ENCODE measurements at places on chromosomes 6 and 20. TPM values are rescaled to one million over a fixed set of nuclear protein-coding genes. Genes with fewer than 3 reads are reported as not detected.
A peak's percentile ranks its signal among the peaks of the same experiment; 100 is the strongest.

DNA sequence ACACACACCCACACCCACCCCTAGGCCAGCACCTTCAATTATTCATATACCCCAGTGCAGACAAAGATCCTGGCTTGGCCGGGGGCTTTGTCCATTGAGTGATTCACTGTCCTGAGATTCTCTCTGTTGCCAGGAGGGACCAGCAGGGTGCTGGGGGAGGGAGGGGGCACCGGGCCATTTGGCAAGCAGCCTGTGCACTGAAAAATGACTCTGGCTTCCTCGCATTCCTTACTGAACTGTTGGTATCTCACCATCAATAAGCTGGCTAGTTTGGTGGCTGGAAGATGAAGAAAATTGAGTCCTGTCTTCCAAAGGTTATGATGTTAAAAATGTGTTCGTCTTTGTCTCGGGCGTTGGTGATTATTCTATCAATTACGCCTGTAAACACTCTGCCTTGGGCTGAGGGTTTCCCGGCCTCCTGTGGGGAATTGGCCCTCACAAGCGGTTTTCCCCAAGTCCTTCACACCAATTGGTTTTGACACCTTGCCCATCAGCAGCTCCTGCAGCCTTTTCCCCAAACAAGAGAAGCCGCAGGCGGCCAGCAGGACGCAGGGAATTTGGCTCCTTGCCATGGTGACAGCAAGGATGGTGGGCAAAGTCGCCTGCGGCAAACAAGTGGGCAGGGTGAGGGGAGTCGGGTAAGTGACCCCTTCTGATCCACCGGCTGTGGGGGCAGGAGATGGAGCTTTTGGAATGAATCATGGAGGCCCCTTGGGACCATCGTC lies 4.9 kb downstream of the VSTM2L start:
- no peak for DNase-seq

- no peak for DNase-seq
Observed at GRCh38 chr6:143107911-143108761, 47.4 kb downstream of the AIG1 start.

DNA sequence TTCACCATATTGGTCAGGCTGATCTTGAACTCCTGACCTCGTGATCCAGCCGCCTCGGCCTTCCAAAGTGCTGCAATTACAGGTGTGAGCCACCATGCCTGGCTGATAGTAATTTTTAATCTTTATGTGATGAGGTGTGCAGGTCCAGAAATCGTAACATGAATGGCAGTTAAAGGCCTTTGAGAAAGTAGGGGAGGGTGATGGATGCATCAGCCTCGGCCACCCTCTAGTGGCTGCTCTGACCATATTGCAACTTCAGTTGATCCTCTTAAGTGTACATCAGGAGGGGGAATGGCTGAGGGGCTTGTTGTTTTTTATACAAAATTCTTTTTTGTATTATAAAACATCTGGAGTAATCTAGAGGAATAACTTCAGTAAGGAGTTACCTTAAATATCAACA lies 193.0 kb downstream of the ZFAND3 start:
- peak; percentile 25 for DNase-seq

- DNase-seq = no peak
Observed at GRCh38 chr20:57795342-57795697, 85.5 kb upstream of the PMEPA1 start.

DNA sequence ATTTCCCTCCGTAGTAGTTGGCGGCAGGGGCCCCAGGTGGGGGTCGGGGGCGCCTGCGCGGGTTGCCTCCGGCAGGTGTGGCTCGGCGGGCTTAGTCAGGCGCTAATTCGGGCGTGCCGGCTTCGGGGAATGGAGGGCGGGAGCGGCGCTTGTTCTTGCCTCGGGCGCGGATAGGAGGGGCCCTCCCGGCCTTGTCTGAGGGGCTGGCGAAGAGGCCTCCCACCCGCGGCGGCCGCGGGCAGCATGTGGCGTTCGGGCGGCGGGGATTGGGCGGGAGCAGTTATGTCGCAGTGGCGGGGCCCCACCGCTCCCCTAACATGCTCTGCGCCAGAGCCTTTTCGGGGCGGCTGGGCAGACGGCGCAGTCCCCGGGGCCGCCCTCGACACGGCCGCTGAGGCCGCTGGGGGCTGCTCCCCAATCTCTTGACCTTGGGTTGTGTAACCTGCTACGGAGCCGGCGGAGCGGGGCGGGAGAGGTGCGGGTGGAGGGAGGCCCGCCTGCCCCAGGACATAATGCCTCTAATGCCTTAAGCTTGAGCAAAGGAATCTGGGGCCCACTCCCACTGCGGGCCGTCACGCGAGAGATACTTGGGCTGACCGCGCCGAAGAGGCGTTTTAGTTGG lies 1.1 kb downstream of the AMD1 start:
- DNase-seq = no peak

- DNase-seq = no peak
Observed at GRCh38 chr6:17297271-17298080, 16.3 kb downstream of the RBM24 start.

- DNase-seq = no peak
Observed at GRCh38 chr6:51842804-51843378, 244.5 kb downstream of the PKHD1 start.

DNA sequence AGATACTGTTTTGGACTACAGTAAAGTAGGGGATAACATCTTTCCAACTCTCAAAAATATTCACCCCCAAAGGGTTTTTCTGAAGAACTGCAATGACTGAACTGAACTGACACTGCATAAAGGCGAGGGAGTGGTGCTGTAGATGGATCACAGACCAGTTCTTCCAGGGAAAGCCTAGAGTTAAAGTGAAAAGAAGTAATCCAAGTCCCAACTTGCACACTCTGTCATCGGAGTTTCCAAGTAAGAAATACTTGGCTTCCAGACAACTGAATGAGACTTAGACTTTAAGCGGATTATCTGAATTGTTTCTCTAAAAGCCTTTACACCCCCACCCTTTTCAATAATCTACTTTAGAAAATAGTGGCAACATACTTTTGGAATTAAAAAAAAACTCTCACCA lies 134.1 kb upstream of the PREP start:
- no peak for DNase-seq

DNA sequence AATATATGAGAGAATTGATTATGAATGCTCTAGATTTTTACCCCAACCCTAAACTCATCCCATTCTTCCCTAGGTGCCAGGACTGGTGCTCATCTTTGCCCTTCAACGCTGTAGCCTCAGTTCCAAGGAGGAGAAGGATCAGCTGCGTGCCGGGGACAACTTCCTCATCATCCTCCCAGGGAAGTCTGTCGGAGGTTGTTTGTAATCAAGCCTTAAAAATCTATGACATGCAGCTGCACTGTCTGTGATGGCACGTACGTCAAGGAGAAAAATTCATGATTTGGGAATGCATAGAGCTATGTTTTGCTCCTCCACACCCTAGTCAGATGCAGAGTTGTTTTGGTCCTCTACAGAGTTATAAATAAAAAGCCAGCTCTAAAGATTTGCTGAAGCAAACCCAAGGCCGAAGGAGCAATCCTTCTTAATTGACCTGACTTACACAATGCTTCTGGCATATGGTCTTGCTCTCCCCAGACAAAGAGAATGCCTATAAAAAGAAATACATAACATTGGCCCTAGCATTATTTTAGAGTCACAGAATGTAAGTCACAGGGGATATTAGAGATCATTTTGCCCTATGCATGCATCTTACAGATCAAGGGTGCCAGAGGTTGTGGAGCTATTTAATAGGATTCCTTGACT lies 244.2 kb downstream of the HIVEP2 start:
- no peak for DNase-seq

DNA sequence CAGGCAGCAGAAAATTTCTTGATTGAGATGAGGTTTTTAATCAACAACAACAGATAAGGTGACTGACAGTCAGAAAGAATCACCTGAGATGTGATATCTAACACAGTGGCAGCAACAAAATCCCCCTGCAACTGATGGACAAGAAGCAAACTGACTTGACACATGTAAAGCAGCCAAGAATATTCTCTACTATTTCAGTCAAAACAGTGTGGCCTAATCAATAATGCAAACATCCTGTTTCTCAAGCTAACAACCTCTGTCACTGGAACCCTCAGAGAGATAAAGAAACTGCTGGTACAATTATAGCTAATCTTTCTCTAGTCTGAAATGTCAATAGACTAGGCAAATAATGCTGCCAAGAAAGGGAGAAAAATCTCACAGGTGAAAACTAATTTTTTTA lies 4.6 kb upstream of the CGA start:
- no peak for DNase-seq

GRCh38 chr6:6703699-6704098 lies 115.2 kb downstream of the LY86 start:
- no peak for DNase-seq

- DNase-seq = no peak
Observed at GRCh38 chr20:63295422-63295821, 2.4 kb downstream of the COL20A1 start.

- DNase-seq = no peak
Observed at GRCh38 chr20:7617797-7618196, 322.5 kb downstream of the HAO1 start.

- DNase-seq = no peak
Observed at GRCh38 chr6:161027385-161027784, 35.8 kb downstream of the MAP3K4 start.

GRCh38 chr6:119283979-119284545 lies 65.5 kb downstream of the MAN1A1 start:
- DNase-seq = no peak

DNA sequence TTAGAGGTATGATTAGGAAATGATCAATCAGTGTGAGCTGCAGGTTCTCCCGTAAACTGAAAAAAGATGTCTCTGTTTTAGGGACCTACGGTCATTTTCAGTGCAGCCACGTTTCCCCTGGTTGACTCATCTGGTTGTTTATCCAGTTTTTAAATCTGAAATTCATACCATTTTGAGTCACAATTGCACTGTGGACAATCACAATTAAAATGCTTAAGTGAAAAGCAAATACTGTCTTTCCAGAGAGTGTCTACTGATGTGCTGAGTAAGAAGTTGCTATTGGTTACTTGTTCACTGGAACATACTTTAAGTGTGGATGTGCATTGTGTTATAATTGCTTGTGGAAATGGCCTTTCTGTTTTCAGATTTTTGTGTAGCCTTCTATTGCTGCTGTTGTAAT lies 305.1 kb upstream of the SASH1 start:
- DNase-seq = no peak

DNA sequence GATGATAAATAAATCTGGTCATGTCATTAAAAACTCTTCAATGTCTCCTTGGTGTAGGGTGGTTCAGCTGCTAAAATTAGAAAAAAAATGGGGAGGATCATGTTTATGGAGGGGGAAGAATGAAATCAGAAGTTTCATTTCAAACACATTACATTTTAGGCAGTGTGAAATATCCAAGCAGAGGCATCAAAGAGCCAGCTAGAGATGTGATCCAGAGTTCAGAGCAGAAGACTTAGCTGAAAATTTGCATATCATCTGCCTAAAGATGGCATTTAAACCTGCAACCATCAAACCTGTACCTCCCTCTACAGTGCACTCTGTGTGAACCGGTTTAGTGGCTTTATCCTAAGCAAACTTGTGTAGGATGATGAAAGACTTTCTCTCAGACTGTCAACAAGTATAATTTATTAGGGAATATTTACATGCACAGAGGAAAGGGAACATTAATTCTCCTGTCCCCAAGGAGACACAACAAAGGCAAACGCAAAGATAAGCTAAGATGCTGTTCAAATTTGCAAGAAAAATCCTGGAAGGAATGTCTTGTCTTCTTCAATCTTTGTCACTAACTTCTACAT lies 84.8 kb upstream of the PLEKHG1 start:
- DNase-seq = no peak

GRCh38 chr6:145070791-145071190 lies 664.5 kb downstream of the EPM2A start:
- no peak for DNase-seq

DNA sequence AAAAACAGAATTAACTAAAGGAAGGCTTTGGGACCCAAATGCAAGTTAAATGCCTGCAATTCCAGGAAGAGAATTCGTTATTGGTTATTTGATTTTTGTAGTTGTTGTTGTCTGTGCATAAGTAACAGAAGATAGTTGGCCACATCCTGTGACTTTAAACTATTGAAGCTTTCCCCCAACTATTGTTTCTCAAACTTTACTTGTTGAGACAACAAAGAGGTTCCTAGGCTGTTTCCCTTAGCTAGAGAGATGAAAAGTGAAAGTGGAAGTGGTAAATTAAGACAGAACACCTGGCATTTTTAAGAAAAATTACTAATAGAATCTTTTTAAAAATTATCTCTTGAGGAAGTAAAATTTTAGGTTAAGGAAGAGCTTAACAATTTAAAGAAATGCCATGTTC lies 525.2 kb downstream of the PKHD1 start:
- no peak for DNase-seq

DNA sequence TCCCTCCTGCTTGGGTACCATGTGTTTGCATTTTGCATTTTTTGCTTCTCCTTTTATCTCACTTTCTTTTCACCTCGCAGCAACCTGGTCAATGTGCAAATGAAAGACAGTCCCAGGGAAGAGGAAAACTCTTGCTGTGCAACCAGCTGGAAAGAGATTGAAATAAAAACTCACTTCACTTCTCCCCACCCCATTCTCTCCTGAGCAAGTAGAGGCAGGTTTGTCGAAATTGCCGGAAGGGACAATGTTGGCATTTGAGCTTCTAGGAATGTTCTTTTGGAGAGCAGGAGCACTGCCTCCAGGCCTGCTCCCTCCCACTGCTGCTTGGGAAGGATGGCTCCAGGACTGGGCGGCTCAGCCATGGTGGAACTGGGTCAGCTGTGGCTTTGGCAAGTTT lies 30.6 kb downstream of the KCNG1 start:
- no peak for DNase-seq

The HNF4A gene
- 0.28 TPM for total RNA-seq

The GMDS gene
- total RNA-seq = 9.8 TPM

The CST5 gene
- not detected for total RNA-seq

The MTG2 gene
- total RNA-seq = 56.8 TPM

The SSTR4 gene
- not detected for total RNA-seq

The SLC13A3 gene
- total RNA-seq = 0.31 TPM

The SLC22A2 gene
- total RNA-seq = not detected

The IRF4 gene
- total RNA-seq = 0.72 TPM

Measured in Panc1 (cell line).